ENCODE measurements at places on chromosomes 12 and 14.

GRCh38 chr12:7154901-7155470 lies 24.8 kb downstream of the CLSTN3 start:
- no peak for DNase-seq

DNA sequence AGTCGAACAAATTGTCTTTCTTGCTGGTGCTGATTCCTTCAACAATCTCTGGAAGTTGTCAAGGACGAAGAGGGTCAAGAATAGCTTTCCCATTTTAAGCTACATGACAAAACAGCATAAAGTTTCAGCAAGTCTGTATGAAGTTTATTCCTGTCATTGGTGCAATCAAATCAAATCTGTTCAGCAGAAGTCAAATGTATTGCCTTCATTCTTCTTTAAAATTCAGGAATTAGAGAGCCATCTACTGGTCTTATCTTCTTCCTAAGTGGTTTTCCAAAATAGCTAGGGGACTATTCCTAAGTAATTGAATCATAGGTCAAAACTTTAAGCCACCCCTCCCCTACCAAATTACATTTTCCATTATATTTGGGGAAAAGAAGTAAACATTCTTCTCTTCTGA lies 990.2 kb downstream of the GALC start:
- DNase-seq, result no peak

- DNase-seq, result peak; percentile 42
Observed at GRCh38 chr12:124694846-124695497, 127.6 kb upstream of the NCOR2 start.

DNA sequence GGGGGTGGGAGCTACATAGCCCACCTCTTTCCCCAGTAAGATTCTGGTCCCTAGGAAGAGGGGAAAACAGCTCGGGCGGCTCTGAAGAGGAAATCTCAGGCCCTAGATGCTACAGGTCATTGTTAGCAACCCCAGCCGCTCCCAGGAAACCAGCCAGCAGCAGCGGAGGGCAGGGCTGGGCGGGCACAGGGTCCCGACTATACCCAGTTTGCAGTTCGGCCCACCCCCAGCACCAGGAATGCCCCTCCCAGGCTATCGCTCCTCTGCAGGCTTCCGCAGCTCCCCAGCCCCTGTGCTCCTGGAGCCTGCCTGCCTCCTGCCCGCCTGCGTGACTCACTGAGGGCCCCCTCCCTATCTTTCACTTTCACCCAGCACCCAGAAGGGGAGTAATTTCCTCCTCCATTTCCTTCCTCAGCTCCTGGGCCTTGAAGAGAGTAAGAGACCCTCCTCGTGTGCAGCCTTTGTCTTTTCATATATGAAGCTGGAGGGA lies 27.2 kb upstream of the PNMA1 start:
- DNase-seq, result peak; percentile 70

DNA sequence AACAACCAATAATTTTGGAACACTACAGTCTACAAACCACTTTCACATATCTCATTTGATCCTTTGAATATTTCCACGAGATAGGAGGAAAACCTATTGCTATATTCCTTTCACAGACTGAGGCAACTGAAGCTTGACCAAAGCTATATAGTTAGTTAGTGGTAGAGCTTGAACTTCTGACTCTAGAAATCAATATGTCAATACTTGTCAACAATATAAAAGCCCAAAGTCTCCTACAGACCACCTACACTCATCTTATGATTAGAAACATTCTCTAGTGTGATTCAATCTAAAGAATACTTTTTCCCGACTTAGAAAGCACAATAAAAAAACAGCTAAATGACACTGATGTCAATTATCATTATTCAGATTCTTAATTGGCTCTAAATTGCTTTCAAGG lies 139.4 kb downstream of the RPS29 start:
- DNase-seq, result no peak

DNA sequence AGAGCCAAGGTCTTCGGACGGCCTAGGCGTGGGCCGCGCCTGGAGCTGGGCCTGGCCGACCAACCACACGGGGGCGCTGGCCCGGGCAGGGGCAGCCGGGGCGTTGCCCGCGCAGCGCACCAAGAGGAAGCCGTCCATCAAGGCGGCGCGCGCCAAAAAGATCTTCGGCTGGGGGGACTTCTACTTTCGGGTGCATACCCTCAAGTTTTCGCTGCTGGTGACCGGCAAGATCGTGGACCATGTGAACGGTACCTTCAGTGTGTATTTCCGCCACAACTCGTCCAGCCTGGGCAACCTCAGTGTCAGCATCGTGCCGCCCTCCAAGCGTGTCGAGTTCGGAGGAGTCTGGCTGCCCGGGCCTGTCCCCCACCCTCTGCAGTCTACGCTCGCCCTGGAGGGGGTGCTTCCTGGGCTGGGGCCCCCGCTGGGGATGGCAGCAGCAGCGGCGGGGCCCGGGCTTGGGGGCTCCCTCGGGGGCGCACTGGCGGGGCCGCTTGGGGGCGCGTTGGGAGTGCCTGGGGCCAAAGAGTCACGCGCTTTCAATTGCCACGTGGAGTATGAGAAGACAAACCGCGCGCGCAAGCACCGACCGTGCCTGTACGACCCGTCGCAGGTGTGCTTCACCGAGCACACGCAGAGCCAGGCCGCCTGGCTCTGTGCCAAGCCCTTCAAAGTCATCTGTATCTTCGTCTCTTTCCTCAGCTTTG lies 4.4 kb upstream of the SHMT2 start:
- peak; percentile 83 for DNase-seq

Data from suppressor macrophage (primary cell).